IPS DF 6.9 (cell line): ENCODE measurements at places on chromosomes 1 and 21.

- no peak for DNase-seq
Measured at GRCh38 chr1:53733975-53734649, 4.9 kb downstream of the GLIS1 start.

- DNase-seq = no peak
Measured at GRCh38 chr1:87812871-87813577, 484.3 kb downstream of the LMO4 start.

GRCh38 chr1:43345120-43345519 is 7.5 kb downstream of the MPL start:
- DNase-seq = no peak

- no peak for DNase-seq
Measured at GRCh38 chr21:28568692-28569091, 424.0 kb downstream of the LTN1 start.

GRCh38 chr1:234109840-234110239 is 205.4 kb downstream of the SLC35F3 start:
- no peak for DNase-seq

- DNase-seq = no peak
Measured at GRCh38 chr1:53807916-53808315, 30.2 kb downstream of the NDC1 start.

- DNase-seq = no peak
Measured at GRCh38 chr21:27023186-27023585, 56.3 kb upstream of the ADAMTS5 start.

DNA sequence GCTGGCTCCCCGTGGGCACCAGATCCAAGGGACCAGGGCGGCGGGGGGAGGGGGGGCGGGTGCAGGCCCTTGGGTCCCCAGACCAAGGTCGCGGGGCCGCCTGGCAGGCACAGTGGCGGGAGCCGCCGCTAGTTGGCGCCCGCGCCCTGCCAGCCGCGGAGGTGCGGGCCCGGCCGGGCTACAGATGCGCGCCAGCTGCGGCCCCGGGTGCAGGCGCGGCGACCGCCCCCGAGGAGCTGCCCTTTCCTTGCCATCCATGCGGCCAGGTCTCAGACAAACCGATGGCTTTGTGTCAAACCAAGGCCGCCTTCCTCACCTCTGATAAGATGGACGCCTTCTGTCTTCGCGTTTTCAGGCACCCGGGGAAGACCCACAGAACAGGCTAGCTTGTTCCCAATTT is 2.2 kb upstream of the RUNX3 start:
- no peak for DNase-seq

DNA sequence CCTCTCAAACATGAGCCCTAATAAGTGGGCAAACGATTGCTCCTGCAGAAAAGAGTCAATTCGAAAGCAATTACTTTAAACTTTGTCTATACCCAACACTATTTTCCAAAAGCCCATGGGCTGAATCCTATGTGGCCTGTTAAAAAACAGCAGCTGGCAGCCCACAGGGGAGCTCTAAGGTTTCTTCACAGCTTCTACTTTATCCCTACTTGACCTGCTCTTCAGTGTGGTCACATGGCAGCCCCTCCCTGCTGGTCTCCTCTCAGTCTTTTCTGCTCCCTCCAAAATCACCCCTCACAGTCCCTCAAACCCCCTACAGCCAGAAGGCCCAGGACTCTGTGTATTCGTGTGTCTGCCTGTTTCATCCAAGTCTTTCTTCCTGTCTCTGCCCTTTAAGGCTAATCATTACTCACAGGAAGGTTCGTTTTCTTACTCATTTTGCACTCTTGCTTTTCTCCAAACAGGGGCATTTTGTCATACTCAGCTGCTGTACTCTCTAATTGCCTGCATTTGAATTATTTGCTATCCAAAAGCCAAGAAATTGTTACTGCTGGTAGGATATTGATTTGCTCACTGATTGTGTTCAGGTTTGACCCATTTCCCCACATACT is 62.4 kb upstream of the FAM3B start:
- no peak for DNase-seq

GRCh38 chr21:43894206-43894577 is 29.2 kb downstream of the AGPAT3 start:
- DNase-seq = no peak

- no peak for DNase-seq
Measured at GRCh38 chr1:176919386-176920378, 244.8 kb downstream of the ASTN1 start.

- DNase-seq = no peak
Measured at GRCh38 chr1:26780344-26780957, 7.3 kb upstream of the PIGV start.

DNA sequence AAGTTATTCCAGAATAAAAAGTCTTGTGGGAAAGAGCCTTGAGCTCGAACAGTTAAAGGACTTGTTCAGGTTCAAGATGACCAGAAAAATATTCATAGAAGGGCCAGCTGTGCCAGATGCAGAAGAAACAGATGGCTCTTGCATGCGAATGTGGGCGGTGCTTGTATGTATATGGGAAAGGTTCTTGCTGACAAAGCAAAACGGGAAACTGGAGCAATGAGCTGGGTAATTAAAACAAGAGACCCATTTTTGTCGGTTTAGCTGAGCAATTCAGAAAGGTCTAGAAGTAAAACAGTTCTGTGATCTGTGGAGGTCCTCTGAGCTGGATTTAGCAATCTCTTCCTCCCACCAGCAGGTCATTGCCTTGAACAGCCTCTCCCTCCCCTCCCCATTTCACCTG is 107.2 kb upstream of the MARK1 start:
- no peak for DNase-seq

DNA sequence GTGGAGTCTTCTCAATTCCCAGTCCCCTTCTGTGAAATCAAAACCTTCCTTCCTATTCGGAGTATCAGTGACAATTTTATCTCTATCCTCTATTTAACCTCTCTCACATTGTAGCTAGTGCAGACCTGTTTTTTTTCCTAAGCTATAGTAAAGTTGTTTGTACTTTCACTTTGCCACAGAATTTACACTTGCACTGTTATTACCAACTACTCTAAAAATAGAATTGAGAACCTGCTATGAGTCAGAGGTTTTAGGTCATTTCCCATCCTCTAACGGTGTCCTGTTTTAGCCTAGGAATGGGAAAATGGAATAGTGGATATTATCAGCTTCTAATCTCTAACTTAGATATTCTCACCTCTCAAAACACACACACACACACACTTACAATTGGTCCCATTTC is 862.7 kb downstream of the NCAM2 start:
- DNase-seq = no peak

- no peak for DNase-seq
Measured at GRCh38 chr1:67708606-67709005, 23.6 kb downstream of the GADD45A start.

- no peak for DNase-seq
Measured at GRCh38 chr1:67170751-67171573, 4.7 kb downstream of the IL23R start.

DNA sequence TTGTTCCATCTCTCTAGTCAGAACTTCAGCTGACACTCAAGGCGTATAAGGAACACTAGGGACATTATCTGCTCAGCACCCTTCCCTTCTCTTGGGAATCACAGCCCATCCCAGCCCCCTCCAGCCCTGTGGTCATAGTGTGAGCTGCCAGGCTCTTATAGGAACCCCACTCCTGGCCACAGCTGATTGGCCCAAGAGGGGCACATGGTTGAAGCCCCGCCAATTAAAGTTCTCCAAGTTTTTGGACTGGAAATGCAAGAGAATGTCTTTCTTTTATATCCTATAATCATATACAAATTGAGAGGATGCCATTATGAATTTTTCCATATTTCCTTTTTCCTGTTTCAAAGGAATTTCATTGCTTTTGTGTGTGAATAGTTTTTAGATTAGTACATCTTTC is 40.7 kb downstream of the FOXO6 start:
- DNase-seq = no peak

DNA sequence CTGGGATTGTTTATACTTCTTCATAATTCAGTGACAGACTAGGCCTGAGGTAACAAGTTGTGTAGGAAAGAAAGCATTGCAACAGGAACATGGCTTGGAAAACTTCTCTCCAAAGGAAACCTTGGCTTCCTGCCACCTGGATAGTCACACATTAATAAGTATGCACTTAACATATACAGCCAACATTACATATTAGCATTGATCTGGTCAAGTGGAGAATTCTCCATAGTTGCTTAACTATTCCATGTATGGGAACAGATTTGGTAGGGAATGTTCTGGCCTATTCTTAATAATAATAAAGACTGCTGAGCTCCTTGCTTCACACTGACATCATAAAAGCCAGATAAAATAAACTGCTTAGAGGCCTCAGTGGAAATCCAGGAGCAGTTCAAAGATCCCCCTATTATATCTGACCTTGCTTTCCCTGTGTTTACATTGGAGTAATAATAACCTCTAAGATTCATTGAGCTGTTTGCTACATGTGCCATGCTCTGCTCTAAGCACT is 27.2 kb upstream of the NFIA start:
- DNase-seq = no peak

DNA sequence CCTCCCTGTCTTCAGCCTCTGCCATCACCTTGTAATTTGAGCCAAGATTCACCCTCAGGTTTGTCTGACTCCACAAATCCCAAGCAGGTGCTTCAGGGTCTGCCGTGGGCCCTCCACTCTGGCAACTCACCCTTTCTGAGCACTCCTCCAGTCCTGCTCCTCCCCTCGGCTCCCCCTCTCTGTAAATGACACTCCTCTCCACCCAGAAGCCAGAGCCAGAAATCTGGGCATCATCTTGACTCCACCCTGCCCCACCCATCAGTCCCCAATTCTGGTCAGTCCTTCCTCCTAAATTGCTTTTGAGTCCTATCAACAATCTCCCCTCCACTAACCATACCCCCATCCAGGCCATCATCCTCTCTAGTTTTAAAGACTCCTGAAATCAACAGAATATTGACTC is 40.5 kb downstream of the RCSD1 start:
- DNase-seq = no peak

- no peak for DNase-seq
Measured at GRCh38 chr1:36339215-36339614, 15.8 kb upstream of the EVA1B start.

DNA sequence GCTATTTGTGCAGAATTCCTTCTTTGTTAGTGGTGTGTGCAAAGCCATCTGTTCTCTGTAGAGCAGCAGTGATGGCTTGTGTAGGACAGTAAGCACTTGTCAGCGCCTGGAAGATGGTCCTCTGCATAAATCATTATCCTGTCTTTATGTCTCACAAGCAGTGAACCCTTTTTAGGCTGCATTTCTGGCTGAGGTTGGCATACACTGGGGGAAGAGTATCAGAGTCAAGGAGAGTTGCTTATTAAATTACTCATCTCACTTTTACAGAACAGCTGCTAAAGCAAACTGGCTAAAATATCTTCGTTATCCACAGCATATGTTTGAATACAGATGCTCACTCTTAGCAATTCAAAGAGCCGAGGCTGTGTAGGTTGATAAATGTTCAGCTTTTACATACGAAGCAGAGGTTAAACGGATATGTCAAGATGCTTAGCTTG is 54.6 kb upstream of the NCAM2 start:
- DNase-seq = no peak

GRCh38 chr1:31244326-31244725 is 4.6 kb upstream of the NKAIN1 start:
- DNase-seq = no peak

GRCh38 chr1:31665234-31665878 is 20.7 kb upstream of the PEF1 start:
- no peak for DNase-seq

- DNase-seq = no peak
Measured at GRCh38 chr21:43912500-43912899, 47.5 kb downstream of the AGPAT3 start.

DNA sequence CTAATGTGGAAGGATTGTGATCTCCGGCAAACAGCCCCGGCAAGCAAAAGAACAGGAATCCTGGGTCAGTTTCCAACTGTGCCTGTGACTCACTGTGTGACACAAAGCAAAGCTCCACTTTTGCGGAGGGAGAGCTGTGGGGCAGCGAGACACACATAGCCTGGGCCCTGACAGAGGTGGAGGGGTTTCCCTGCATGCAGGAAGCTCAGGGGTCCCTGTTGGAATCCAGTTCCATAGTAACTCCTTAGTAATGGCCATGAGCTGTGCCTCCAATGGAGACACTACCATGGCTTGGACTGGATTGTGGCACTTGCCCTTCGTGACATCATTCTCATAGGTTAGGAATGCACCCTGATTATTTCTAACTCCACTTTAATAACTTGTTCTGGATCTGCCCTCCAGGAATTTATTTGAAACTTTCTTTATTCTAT is 47.0 kb upstream of the ATF3 start:
- DNase-seq = no peak

GRCh38 chr1:43944860-43945259 is 1.9 kb upstream of the IPO13 start:
- no peak for DNase-seq

DNA sequence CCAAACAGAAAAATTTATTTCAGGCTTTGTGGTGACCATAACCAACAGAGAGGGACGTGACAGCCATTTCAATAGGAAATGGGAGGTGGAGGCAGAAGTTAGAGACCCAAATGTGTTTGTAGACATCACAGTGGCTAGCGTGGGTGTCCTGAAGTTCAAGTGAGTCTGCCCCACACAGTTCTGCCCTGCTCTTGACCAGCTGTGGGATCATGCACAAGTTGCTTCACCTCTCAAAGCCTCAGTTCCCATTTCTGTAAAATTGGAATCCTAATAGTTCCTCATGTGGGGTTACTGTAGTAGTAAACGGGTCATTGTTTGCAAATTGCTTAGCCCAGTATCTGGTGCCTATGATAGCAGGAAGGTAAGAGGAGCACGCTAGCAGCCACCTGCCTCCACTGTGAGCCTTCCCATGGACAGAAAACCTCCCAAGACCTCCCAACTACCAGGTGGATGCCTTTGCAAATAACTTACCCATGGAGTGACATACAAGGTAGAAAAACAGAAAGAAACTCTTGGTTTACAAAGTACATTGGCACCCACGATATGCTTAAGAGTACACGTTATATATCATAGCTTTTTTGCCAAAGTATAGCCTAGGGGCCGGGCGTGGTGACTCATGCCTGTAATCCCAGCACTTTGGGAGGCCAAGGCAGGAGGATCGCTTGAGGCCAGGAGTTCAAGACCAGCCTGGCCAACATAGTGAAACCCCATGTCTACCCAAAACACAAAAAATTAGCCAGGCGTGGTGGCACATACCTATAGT is 29.1 kb downstream of the FHAD1 start:
- DNase-seq = no peak

DNA sequence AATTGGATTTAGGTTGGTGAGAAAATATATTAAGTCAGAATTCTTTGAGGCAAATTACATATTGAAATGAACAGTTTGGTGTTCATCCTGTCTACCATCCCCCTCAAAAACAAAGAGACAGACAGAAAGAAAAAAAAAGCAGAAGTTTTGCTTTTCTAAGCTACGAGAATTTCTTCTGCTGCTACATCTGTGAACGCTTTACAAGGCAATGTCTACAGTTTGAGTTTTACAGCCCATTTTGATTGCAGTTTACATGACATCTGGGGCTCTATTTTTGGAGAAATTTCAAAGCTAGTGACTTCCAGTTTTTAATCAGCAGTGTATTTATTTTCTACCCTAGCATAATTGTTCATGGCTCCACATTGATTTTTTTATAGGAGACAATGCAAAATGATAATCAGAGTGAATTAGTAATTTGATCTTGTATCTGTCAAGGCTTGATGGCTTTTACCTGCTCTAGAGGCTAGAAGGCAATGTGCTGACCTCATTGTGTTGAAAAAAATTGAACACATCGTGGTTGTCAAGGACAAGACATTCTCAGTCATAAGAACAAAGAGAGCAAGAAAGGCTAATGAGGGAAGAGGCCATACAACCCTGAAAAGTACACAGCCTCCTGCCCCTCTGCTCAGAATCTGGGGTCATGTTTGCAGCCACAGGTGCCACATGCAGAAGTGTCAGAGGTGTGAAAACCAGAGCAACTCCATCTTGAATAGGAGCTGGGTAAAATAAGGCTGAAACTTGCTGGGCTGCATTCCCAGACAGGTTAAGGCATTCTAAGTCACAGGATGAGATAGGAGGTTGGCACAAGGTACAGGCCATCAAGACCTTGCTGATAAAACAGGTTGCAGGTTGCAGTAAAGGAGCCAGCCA is 201.0 kb upstream of the CAMK1G start:
- no peak for DNase-seq
